ENCODE measurements at places on chromosomes 16 and 17. TPM values are rescaled to one million over a fixed set of nuclear protein-coding genes. Genes with fewer than 3 reads are reported as not detected.

GRCh38 chr16:11045846-11046245 is 101.5 kb downstream of the CLEC16A start:
- H3K4me1 ChIP-seq: peaks cover 22% of the 10 kb centered on the region
- no peaks in the 10 kb centered on the region for H3K27me3 ChIP-seq
- DNase-seq: no peak
- peak overlapping the region; percentile 23 for H3K27ac ChIP-seq

- DNase-seq: no peak
- H3K4me1 ChIP-seq: no peaks in the 10 kb centered on the region
Measured at GRCh38 chr17:7423679-7424078, 1.7 kb upstream of the SPEM2 start.

GRCh38 chr17:17041018-17041521 is 1.2 kb upstream of the MPRIP start:
- H3K36me3 ChIP-seq: no peaks in the 10 kb centered on the region
- H3K27ac ChIP-seq: peak overlapping the region; percentile 53
- no peak for DNase-seq
- peaks cover 51% of the 10 kb centered on the region for H3K4me1 ChIP-seq
- no peak overlapping the region for H3K4me3 ChIP-seq

GRCh38 chr16:87374313-87374712 is 9.3 kb downstream of the FBXO31 start:
- H3K27ac ChIP-seq: no peak overlapping the region
- H3K4me1 ChIP-seq: no peaks in the 10 kb centered on the region
- H3K27me3 ChIP-seq: no peaks in the 10 kb centered on the region
- no peaks in the 10 kb centered on the region for H3K36me3 ChIP-seq

- DNase-seq: no peak
- H3K36me3 ChIP-seq: no peaks in the 10 kb centered on the region
- no peaks in the 10 kb centered on the region for H3K27me3 ChIP-seq
- no peaks in the 10 kb centered on the region for H3K4me1 ChIP-seq
Measured at GRCh38 chr16:72270531-72270930, 98.6 kb upstream of the PMFBP1 start.

DNA sequence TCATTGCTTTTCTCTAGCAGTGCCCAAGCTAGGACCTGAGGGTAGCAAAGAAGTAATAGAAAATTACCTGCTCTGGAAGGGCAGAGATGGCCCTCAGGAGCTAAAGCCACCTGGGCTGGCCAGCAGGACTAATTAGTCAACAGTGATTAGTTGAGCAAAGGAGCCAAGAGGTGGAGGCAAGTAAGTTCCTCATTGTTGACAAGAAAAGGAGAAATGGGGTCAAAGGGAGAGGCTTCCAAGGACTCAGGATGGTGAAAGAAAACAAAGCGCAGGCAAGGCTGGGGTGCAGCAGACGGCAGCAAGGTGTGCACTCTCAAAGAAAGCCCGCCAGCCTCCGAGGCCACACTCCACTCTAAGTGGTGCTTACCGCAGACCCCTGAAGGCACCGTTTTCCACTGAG is 44.6 kb downstream of the CMTM4 start:
- no peak overlapping the region for H3K27ac ChIP-seq
- H3K36me3 ChIP-seq: no peaks in the 10 kb centered on the region
- H3K27me3 ChIP-seq: no peaks in the 10 kb centered on the region
- peaks cover 40% of the 10 kb centered on the region for H3K4me1 ChIP-seq

DNA sequence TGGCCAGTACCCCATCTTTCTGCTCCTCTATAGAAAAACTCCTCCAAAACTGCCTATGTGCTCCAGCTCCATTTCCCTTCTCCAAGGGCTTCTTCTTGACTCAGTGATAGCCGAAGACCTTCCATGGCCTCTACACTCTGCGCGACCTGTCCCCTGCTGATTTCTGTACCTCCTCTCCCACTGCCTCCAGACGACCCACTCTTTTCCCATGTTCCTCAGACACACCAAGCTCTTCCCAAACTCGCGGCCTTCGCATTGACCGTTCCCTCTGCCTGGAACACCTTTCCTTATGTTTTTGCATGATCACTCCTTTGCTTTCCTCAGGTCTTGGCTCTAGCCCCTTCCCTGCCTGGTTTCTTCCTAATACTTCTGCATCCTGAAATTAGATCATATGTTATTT is 255.6 kb upstream of the SDK2 start:
- peaks cover 5% of the 10 kb centered on the region for H3K27me3 ChIP-seq
- peaks cover 13% of the 10 kb centered on the region for H3K4me1 ChIP-seq
- no peaks in the 10 kb centered on the region for H3K36me3 ChIP-seq
- DNase-seq: no peak

MT4 gene
- total RNA-seq: not detected

TBKBP1 gene
- total RNA-seq: 10.6 TPM

- H3K27me3 ChIP-seq: no peaks in the 10 kb centered on the region
- peaks cover 11% of the 10 kb centered on the region for H3K36me3 ChIP-seq
- no peak overlapping the region for H3K4me3 ChIP-seq
- H3K4me1 ChIP-seq: no peaks in the 10 kb centered on the region
Measured at GRCh38 chr16:56997264-56997663, 7.9 kb downstream of the NLRC5 start.

PRSS33 gene
- not detected for total RNA-seq

- no peaks in the 10 kb centered on the region for H3K27me3 ChIP-seq
- peaks cover 26% of the 10 kb centered on the region for H3K36me3 ChIP-seq
- H3K4me3 ChIP-seq: peak within 1 kb of the TSS; percentile 39
- H3K27ac ChIP-seq: no peak within 1 kb of the TSS
- peaks cover 9% of the 10 kb centered on the region for H3K4me1 ChIP-seq
Measured at GRCh38 chr17:35731239-35731916, at the start of gene RASL10B. RASL10B (plus strand) TSS chr17:35731639; CDS start chr17:35735185, 3,546 bp downstream.

GRCh38 chr17:77184474-77184873 is 43.7 kb downstream of the SEC14L1 start:
- DNase-seq: no peak
- H3K4me3 ChIP-seq: no peak overlapping the region
- H3K36me3 ChIP-seq: no peaks in the 10 kb centered on the region
- H3K27me3 ChIP-seq: no peaks in the 10 kb centered on the region

DNA sequence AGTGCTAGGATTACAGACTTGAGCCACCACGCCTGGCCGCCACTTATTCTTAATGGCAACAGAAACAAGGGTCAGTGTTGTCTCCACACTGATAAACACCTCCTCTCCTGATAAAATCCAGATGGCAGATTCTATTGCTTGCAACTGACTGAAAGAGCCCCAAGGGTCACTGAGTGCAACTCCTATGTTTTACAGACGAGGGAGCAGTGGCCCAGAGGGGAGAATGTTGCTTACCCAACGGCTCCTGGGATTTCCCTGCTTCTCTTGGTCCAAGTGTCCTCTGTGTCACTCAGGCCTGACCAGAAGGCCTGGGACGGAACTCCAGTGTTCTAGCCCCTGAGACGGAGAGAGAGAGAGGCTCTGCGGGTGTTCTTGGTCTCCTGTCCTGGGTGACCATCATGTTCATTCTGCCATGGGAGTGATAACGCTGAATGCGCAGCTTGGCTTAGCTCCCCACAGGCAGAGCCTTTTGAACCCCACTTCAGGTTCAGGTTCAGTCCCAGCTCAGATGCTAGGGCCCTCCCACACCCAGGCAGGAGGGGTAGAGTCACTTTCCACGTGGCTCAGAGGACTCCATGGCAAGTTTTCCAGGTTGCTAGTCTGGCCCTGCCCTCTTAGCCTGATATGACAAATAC is 77.3 kb upstream of the NLRP1 start:
- no peak overlapping the region for H3K4me3 ChIP-seq
- peaks cover 28% of the 10 kb centered on the region for H3K27me3 ChIP-seq
- H3K36me3 ChIP-seq: no peaks in the 10 kb centered on the region
- no peak overlapping the region for H3K27ac ChIP-seq

DNA sequence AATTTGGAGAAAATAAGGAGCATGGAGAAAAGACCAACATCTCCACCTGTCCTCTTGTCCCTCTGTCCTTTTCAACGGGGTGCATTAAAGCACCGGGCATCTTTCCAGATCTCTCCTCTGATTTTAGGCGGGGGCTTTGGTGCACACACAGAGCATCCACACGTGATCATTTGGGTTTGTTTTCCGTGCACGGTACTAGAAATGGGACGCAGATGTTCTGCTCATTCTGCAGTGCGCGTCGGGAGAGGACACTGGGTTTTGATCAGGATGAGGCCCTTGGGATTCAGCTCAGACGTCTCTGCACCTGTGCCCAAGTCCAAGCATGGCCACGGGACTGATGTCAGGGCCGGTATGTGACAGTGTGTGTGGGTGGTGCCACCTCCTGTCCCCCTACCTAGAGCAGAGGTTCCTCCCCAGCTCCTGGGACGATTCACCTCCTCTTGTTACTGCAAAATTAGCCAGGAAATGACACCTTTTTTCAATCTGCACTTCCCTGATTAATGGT is 31.9 kb downstream of the PDIA2 start:
- no peaks in the 10 kb centered on the region for H3K27me3 ChIP-seq
- no peak overlapping the region for H3K27ac ChIP-seq
- H3K4me3 ChIP-seq: no peak overlapping the region
- DNase-seq: no peak
- H3K36me3 ChIP-seq: peaks cover 72% of the 10 kb centered on the region
- peaks cover 3% of the 10 kb centered on the region for H3K4me1 ChIP-seq

KCNH6 gene
- 0.41 TPM for total RNA-seq

DNA sequence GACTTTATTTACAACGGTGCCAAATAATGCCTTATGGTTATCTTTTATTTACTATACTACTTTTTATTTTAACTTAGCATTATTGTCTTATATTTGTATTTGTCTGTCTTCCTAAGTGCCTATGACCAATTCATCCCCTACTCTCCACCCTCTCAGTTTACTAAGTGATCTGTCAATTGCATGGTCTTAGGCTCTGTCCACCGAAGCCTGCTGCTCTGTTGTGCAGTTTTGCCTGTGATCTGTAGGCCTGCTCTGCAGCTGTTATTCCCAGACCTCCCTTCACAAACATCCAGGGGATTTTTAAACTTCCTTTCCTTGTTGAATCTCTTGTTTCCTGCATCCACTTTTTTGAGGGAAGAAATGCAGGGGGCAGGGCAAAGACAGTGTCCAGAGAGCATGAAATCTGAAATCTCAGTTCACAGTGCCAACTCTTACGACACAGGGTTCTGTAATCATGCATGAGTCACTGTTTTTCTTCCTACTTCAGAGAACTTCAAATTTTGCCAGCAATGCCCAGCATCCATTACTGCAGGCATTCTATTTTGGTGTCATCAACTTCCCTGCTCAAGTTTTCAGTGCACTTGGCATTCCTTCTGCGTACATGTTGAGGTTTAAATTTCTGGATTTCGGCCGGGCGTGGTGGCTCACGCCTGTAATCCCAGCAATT is 11.4 kb downstream of the SLFN5 start:
- H3K27me3 ChIP-seq: no peaks in the 10 kb centered on the region
- DNase-seq: peak; percentile 54
- H3K4me1 ChIP-seq: peaks cover 16% of the 10 kb centered on the region
- peak overlapping the region; percentile 76 for H3K27ac ChIP-seq
- H3K4me3 ChIP-seq: no peak overlapping the region

- peak overlapping the region; percentile 1 for H3K27ac ChIP-seq
- H3K27me3 ChIP-seq: no peaks in the 10 kb centered on the region
- DNase-seq: no peak
- H3K4me1 ChIP-seq: no peaks in the 10 kb centered on the region
- H3K36me3 ChIP-seq: peaks cover 81% of the 10 kb centered on the region
- no peak overlapping the region for H3K4me3 ChIP-seq
Measured at GRCh38 chr16:69741951-69742904, 12.5 kb downstream of the NOB1 start.

DNA sequence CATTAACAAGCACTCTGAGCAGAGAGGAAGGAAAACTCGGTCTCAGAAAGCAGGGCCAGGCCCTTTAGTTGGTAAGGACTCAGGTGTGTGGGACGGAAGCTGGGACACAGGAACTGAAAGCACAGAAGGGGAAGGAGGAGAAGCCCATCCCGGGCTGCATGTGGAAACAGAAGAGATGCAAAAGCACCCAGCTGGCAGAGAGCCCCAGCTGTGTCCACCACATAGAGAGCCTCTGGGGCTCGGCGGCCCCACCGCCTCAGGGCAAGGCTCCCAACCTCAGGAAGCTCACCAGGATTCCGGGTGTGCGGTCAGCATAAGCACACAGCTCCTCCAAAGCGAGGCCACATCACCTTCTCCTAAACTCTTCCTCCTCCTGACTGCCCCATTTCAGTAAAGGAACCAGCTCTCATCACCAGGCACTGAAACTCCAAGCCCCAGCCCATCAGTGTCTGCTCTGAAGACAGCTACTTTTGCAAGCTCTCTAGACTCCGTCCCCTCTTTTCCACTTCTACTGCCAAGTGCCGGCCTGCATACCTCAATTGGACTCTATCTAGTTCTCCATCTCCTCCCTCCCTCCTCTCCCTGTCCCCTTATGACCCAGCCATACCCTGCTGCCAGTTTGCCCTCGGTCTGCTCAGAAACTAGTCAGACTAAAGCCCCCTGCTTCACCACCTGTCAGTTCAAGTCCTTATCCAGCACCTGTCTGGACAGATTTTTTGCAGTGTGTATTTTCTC is 6.0 kb downstream of the ST3GAL2 start:
- H3K4me1 ChIP-seq: peaks cover 99% of the 10 kb centered on the region
- no peak overlapping the region for H3K4me3 ChIP-seq
- peak; percentile 58 for DNase-seq
- no peaks in the 10 kb centered on the region for H3K36me3 ChIP-seq
- no peaks in the 10 kb centered on the region for H3K27me3 ChIP-seq

DOC2A gene
- total RNA-seq: 2.7 TPM
